ENCODE measurements at places on chromosomes 4 and X.

GRCh38 chr4:26083987-26084386, 170.0 kb downstream of the SMIM20 start:
- DNase-seq = peak; percentile 90

DNA sequence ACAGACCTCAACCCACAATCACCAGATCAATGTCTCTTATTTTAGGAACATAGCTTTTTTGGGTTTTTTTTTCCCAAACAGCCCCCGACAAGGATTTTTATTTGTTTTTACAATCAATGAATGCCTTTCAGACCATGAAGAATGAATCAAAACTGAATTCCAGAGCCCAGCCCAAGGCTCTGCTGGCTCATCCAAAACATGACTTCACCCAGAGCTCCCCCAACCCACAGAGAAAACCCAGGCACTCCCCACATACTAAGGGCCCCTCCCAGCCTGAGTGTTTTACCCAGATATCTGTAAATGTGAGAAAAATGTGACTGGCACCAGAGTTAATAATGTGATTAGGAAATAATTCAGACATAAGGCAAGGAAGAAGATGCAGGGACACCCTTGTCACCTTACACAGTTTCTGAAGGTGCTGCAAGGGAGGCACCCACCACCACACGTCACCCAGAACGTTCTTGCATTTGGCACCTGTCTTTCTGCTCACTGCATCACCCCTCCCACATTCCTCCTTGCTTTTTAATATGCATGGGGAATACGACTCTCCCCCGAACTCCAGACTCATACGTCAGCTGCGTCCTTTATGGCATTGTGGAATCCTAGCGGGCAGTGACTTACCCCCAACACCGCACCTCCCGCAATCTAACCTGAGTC, 47.8 kb upstream of the C4orf50 start:
- DNase-seq = no peak

DNA sequence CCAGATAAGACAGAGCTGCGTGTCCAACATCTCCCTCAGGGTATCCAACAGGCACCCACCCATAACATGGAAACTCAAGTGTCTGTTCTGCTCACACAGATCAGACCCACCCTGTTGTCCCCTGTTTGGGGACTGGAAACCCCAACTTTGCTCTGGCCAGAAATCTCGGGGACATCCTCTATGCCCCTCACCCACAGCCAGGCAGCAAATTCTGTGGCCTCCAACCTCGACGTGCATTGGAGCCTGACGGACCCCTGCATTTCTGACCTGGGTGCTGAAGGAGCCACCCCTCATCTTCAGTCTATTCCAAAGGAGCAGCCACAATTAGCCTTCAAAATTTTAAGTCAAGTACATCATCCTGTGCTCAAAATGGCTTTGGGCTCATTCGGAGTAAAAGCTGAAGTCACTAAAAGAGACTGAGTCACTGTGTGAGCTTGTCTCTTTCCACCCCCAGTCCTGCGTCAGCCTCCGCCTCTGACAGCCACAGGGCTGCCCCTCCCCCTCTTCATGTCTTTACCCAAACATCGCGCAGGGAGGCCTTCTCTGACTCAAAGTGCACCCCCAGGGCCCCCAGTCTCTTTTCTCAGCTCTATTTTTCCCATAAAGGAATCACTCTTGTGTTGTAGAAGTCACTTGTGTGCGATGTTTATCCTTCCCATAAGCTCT, 24.4 kb upstream of the PDE6B start:
- peak; percentile 10 for DNase-seq

- peak; percentile 47 for DNase-seq
Observed at GRCh38 chr4:55435141-55435841, 39.5 kb downstream of the TMEM165 start.

DNA sequence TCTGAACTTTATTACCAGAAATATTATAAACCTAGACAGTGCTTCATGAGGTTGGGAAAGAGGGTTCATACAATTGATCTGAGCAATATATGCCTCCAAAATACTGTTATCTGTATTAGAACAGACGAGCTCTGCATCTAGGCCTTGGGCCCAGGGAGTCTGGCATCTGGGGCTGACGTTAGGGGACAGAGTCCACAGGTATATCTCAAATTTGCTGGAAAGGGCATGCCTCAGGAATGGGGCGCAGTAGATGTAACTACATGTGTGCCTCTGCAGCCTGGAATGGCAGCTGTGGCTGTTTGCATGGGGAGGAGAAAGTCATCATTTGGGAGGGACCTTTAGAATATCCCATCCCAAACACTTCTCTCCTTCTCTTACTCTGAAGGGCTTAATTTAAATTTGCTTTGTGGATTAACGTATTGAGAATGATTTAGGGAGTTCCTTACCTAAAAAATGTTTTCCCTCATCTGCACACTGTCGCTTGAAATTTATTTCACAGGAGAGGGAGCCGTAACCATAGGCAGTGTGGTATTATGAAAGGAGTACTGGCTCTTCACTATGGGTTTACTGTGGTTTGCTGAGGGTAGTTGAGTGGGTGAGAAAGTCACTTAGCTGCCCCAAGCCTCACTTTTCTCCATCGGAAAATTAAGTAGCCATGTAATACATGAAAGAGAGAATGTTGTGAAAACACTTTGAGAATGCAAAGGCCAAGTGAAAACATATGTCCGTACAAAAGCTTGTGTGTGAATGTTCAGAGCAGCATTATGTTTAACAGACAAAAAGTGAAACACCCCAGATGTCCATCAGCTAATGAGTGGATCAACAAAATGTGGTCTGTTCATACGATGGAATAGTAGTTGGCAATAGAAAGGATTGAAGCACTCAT, 5.9 kb downstream of the ADD1 start:
- DNase-seq = no peak

- peak; percentile 61 for DNase-seq
Observed at GRCh38 chr4:122602277-122603142, 18.4 kb downstream of the IL21 start.

DNA sequence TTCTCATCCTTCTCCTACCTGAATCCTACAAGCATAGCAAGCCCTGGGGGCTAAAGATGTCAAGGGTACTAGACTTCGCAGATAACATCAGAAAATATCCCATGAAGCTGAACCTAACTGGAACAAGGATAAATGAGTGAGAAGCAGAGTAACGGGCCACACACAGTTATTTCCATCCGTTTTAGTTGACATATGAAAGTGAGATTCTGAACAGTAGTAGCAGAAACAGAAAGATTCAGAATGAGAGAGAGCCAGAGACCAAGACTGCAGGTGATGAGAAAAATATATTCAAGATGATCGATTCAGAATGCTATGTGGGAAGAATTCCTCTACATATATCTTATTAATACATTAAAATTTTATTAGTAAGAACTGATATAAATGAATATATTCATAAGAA, 165.1 kb downstream of the TSPAN5 start:
- no peak for DNase-seq

DNA sequence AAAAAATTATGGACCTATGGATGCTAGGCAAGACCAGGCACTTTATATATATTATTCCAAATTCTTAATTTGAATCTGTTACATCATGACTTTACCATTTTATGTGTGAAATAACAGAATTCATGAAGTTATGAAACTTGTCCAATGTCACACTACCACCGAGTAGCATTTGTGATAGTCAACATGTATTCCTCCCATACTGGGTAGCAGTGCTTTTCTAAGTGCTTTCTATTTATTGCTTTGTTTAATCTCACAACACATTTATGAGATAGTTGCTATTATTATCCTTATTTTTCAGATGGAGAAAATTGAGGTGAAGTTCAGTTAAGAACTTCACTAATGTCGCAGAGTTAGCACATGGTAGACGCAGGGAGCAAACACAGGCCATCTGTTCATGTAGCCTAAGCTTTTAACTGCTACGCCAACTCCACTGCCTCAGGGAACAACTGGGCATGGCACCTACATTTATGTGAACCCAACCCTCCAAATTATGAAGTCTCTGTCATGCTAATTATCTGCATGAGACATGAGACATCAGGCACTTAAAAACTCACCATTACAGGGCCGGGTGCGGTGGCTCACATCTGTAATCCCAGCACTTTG, 20.8 kb downstream of the GUCY1A1 start:
- DNase-seq = no peak

GRCh38 chrX:119648421-119648775, 42.2 kb upstream of the NKRF start:
- no peak for DNase-seq

- DNase-seq = peak; percentile 14
Observed at GRCh38 chrX:28189011-28189410, 207.8 kb upstream of the DCAF8L1 start.

DNA sequence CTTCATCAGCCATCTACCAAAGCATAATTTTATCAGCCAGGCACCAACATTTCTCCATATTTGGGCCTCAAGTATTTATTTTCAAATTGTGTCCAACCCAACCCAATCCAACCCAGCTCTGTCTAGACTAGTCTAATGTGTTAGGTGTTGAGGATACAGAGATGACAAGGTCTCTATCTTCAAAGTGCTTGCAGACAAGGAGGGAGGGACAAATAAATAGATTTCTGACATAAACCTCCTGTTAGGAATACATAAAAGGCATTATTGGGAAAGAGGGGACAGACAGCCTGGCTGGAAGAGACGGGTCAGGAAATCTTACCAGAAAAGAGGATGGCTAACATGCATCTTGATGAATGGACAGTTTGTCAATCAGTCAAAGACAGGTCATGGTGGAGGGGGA, 115.4 kb upstream of the RPS6KA3 start:
- no peak for DNase-seq
